Natural killer cell treated with Interleukin-12 subunit alpha and Interleukin-12 subunit beta and Interleukin-15 and Interleukin-18, amount 100 ng/mL, for 72 hours (primary cell): ENCODE measurements at places on chromosomes 4 and X. TPM values are rescaled to one million over a fixed set of nuclear protein-coding genes. Genes with fewer than 3 reads are reported as not detected.

- DNase-seq, result no peak
Observed at GRCh38 chr4:180790471-180790870, 1452.7 kb upstream of the TENM3 start.

DNA sequence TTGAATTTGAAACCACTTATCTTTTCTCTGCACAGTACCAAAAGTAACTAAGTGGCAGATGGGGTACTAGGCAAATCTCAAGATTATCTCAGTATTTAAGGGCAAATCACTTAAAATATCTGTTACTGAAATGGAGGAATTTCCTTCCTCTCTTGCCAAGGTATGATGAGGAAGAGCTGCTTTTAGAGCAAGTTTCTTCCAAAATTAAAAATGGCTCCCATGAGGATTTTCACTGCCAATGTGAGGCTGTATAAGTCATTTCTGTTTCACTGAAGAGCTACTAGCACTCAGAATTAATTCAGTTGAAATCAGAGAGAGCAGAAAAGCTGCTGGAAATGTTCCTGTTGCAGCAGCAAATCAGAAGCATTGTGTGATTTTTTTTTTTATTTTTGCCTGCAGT is 43.4 kb downstream of the GABRB1 start:
- DNase-seq, result no peak

RHOXF2 gene
- not detected for total RNA-seq

SSX2 gene
- not detected for total RNA-seq

RBMXL3 gene
- total RNA-seq, result not detected

GRCh38 chr4:109462297-109462696 is 28.7 kb downstream of the SEC24B start:
- no peak for DNase-seq

HERC3 gene
- 49.6 TPM for total RNA-seq

- DNase-seq, result no peak
Observed at GRCh38 chrX:12961196-12961718, 13.7 kb upstream of the TMSB4X start.

DNA sequence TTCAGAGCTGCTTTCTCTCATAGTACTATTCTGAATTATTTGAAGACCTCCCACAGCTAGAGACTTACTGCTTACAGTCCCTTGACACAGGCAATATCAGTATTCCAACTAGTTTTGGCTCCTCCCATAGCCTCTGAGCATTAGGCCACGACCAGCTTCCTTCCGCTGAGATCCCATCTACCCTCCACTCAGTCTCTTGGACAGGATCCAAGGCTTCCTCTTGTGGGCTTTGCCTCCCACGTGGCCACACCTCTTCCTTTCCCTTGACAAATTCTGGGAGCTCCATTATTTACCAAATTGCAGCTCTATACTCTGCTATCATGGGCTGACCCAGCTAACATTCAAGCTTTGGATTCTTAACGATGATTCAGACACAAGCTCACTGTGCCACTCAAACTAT is 470.4 kb upstream of the GALNT7 start:
- no peak for DNase-seq

FHDC1 gene
- total RNA-seq, result 0.33 TPM

LONRF3 gene
- 5.8 TPM for total RNA-seq
